ENCODE measurements at places on chromosomes 3 and 15.

DNA sequence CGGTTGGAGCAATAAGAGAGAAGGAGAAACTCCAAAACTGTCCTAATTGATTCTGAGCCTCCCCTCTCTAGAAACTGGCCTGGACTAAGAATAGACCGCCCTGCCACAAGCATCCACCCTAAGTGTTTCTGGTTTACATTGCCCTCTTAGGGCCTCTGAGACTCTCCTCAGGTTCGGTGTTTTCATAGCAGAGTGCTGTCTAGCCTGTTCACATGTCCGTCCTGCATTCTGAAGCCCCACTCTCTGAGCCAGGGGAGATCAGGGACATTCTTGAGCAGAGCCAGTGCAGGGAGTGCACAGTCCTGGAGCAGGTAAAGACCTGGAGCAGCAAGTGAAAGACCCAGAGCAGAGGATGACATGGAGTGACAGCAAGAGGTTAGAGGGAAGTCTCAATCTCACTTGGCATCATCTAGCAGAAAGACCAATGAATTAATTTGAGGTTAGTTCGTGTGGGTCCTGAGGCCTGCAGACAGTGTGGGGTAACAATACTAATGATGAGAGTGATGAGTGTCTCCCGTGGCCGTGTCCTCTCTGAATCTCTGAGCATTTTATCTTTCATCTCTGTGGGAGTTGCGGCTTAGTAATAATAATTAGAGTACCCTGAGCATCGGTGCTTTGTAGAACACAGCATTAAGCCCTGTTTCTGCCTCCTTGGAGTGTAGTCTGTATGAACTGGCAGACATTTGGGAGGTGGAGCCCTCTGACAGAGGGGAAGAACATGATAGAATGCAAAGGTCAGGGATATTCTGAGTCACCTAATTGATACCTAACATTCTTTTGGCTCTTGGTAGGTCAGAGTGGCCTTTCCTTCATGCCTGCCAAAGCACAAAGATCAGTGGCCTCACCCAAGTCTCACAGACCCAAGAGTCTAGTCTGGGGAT lies 24.6 kb downstream of the MAPKBP1 start:
- no peak for DNase-seq

GRCh38 chr3:126406389-126407296 lies 11.9 kb downstream of the CFAP100 start:
- DNase-seq, result no peak

- no peak for DNase-seq
These were observed 9.2 kb downstream of the CSRNP1 start for GRCh38 chr3:39144095-39144747.

DNA sequence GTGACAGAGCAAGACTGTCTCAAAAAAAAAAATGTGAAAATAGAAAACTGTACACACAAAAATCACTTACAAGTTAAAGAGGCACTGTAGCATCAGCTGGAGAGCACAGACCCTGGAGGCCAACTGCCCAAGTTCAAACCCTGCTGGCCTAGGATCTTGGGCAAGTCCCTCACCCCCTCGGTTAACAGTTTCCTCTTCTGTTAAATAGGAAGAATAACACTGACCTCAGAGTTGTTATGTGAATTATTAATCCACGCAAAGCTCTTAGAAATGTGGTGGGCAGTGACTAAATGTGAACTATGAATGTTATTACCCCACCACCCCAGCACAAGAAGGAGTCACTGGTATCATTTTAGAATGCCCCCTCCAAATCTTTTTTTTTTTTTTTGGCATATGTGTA lies 11.2 kb downstream of the CIB1 start:
- no peak for DNase-seq

- DNase-seq, result no peak
These were observed 771.2 kb upstream of the ARRDC4 start for GRCh38 chr15:97189162-97189780.

- no peak for DNase-seq
These were observed 112.7 kb downstream of the OXSM start for GRCh38 chr3:25902586-25902985.

GRCh38 chr3:48247401-48247811 lies 6.5 kb downstream of the ZNF589 start:
- DNase-seq, result no peak

DNA sequence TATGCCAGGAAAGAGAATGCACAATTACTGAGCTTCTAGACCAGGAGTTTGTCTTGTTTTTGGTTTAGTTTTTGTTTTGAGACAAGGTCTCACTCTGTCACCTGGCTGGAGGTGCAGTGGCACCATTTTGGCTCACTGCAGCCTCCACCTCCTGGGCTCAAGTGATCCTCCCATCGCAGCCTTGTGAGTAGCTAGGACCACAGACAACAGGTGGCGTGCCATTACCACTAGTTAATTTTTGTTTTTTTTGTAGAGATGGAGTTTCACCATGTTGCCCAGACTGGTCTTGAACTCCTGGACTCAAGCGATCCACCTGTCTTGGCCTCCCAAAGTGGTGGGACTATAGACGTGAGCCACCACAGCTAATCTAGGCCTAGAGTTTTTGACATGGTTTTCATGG lies 104.4 kb upstream of the CCDC54 start:
- no peak for DNase-seq

DNA sequence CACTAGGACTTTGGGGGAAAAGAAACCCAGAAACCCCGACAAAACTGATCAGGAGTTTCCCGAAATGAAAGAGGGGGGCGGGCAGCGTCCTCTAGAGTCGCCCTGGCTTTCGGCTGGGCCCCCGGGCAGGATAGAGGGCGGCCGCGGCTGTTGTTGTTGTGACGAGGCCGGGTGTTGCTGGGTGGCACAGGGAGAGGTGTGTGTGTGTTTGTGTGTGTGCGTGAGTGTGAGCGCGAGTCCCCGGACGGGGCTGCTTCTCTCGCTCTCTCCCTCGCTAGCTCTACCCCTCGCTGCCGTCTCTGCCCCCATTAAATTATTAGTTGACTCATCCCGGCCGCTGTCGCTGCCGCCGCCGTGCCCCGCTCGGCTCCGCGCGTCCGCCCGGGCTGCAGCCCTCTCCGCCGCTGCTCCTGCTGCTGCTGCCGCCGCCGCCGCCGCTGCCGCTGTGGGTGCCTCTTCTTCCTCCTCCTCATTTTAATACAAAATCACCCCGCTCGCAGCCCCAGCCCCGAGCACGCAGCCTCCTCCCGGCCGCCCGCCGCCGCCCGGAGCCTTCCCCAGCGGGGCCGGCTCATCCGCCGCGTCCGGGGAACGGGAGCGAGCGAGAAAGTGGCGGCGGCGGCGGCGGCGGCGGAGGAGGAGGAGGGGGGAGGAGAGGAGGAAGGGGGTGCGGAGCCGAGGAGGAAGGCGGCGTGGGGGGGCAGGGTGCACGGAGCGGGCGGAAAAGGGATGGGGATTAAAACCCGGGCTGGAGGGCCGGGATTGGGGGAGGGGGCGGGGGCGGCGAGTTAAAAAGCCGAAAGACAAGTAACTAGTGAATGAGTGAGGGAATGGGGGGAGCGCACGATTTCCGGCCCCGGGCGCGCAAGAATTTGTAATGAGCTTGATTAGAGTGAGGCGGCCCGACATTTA lies at the start of gene SATB1:
TSS of gene SATB1 (minus strand) at position 611 of the 912 bp plus-strand sequence. CDS start 4,372 bp downstream, outside the sequence.
- DNase-seq, result peak; percentile 60

DNA sequence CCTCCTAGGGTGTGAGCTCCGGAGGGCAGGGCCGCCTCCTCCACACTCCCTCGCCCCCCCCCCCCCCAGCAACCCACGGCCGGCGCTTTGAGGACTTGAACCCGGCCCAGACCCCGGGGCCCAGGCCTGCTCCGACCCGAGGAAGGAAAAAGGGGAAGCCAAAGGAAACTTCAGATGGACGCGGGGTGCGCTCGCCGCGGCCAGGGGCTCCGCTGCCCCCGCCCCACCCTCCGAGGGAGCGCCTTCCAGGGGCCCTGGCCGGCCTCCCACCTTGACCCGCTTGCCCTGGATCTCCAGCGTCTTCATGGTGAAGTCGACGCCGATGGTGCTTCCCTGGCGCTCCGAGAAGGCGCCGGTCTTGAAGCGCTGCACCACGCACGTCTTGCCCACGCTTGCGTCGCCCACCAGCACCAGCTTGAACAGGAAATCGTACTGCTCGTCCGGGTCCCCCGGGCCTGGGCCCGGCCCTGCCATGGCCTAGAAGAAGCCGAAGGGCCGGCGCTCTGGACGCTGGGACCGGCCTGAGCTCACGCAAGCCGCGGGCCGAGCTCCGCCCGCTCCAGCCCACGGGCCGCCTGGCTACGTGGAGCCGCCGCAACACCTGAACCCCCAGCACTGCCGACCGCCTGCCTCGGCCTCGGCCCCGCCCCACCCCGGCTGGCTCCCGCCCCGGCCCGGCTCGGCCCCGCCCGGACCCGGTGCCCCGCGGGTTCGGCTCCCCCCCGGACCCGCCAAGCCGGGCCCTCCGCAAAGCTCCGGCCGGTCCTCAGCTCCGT lies 400 bp downstream of the RAB43 start:
- peak; percentile 25 for DNase-seq

DNA sequence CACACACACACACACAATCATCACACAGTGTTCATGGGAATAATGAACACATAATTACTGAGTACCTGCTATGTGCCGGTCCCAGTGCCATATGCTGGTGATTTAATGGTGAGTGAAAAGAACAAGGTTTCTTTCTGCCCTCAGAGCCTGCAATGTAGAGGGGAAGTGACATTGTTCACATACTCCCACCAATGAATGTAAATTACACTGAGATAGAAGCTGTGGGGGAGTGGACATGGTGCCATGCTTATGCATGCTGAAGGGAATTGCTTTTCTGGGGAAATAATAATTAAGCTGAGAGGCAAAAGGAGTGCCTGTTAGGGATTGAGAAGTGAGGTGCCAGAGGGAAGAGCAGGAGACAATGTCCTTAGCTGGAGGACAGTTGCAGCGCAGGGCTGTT lies 175.1 kb downstream of the MFSD1 start:
- no peak for DNase-seq

GRCh38 chr15:70632079-70632478 lies 131.3 kb downstream of the UACA start:
- no peak for DNase-seq

- no peak for DNase-seq
These were observed 5.2 kb upstream of the HHATL start for GRCh38 chr3:42707620-42708355.

DNA sequence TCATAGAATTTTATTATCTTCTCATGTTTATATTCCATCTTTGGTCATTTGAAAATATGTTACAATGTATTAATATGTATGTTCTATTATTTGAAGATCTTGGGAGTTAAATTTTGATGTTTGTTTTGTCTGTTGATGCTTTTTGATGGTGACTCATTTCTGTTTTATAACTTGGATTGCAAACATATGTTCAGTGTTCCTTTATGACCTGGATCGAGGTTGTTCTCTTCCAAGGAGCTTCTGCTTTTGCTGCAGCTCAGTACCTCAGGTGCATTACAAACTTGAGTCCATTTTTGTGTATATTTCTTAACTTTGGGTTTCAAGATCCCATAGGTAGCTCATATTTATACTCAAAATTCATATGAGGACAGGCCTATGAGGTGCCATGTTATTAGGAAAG lies 37.1 kb downstream of the ESYT3 start:
- no peak for DNase-seq

DNA sequence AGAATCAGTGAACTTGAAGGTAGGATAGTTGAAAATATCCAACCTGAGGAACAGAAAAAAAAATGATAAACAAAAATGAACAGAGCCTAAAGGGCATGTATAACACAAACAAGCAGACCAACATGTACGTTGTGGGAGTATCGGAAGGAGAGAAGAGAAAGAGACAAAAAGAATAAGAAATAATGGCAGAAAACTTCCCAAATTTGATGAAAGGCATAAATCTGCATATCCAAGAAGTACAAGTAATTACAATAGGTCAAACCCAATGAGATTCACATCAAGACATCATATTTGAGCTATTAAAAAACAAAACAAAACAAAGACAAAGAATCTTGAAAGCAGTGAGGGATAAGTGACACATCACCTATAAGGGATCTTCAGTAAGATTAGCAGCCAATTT lies 38.1 kb upstream of the ATP13A5 start:
- DNase-seq, result no peak

GRCh38 chr3:151377768-151378385 lies 6.7 kb downstream of the P2RY12 start:
- DNase-seq, result no peak

DNA sequence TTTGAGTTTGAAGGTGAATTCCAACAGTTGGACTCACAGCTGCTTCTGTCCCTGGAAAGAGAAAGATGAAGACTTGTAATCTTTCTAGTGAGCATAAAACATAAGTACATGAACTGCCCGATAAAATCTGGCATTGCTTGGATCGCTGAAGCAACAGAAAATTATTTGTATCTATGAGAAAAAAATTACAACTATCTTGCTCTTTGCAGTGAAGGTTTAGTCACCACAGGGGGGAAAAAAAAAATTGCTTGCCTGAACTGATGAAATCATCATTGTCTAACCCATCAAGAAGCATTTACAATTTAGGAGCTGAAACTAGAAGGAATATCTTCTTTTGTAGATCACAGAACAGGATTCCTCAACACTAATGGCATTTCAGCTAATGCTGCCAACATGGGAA lies 20.0 kb downstream of the TMEM207 start:
- DNase-seq, result no peak

- DNase-seq, result no peak
These were observed 47.6 kb upstream of the POMGNT2 start for GRCh38 chr3:43153216-43154083.

DNA sequence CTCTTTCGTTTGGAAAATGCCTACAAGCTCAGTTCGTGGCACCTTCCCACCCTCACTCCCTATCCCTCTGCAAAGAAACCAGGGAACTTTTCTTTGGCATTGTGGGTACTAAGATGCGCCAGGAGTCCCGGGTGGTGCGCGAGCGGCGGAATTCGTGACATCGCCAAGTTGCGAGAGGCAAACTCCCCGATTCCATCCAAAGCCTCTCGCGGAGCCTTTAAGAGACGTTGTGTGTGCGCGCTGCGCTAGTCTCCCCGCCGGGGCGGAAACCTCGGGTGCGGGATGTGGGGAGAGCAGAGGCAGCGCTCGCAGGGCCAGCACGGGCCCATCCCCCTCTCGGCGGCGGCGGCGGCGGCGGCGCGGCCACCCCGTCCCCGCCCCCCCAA lies 443 bp upstream of the NR2F2 start:
- DNase-seq, result no peak

All from effector memory CD8-positive, alpha-beta T cell (primary cell).